ENCODE measurements at places on chromosomes 11 and 22.

DNA sequence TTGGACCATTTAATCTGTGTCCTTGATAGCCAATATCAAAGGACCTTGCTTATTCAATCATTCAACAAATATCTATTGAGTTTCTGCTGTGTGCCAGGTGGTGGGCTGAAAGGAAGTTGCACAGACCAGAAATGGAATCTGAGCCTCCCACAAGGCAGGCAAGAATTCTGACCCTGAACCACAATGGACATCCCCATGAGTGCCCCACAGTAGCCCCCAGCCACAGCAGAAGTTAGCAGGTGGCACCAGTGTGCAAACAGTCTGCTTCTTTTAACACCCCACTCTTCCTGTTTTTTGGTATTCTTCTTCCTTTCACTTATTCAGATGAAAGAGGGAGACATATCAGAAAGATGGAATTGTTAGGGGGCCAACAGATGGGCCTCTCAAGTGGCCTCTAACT lies 12.2 kb upstream of the SERPING1 start:
- DNase-seq, result no peak

GRCh38 chr11:32497951-32498350 lies 62.6 kb upstream of the WT1 start:
- DNase-seq, result no peak

DNA sequence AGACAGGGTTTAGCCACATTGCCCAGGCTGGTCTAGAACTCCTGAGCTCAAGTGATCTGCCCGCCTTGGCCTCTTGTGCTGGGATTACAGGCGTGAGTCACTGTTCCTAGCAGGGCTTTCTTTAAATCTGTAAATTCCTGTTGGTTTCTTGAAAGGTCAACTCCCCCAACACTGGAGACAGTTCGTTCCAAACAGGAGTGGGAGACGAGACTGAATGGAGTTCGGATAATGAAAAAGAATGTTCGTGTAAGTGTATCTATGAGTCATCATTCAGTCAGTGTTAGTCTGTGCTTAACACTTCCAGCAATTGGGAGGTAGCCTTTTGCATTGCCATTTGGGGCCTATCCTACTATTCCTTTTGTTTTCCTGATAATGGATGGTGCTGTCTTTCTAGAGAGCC lies 10.0 kb upstream of the BACE1-AS start:
- peak; percentile 51 for DNase-seq

- DNase-seq, result no peak
Measured at GRCh38 chr11:20762980-20763379, 93.6 kb downstream of the NELL1 start.

- DNase-seq, result no peak
Measured at GRCh38 chr11:95498722-95499425, 267.9 kb upstream of the SESN3 start.

GRCh38 chr22:20956258-20957101 lies 10.6 kb upstream of the AIFM3 start:
- no peak for DNase-seq

- DNase-seq, result peak; percentile 27
Measured at GRCh38 chr22:32130464-32130863, 28.6 kb downstream of the C22orf42 start.

- no peak for DNase-seq
Measured at GRCh38 chr22:48539261-48539660, 1288.4 kb downstream of the BRD1 start.

- DNase-seq, result peak; percentile 73
Measured at GRCh38 chr11:63592975-63593395, 21.2 kb downstream of the PLAAT3 start.

DNA sequence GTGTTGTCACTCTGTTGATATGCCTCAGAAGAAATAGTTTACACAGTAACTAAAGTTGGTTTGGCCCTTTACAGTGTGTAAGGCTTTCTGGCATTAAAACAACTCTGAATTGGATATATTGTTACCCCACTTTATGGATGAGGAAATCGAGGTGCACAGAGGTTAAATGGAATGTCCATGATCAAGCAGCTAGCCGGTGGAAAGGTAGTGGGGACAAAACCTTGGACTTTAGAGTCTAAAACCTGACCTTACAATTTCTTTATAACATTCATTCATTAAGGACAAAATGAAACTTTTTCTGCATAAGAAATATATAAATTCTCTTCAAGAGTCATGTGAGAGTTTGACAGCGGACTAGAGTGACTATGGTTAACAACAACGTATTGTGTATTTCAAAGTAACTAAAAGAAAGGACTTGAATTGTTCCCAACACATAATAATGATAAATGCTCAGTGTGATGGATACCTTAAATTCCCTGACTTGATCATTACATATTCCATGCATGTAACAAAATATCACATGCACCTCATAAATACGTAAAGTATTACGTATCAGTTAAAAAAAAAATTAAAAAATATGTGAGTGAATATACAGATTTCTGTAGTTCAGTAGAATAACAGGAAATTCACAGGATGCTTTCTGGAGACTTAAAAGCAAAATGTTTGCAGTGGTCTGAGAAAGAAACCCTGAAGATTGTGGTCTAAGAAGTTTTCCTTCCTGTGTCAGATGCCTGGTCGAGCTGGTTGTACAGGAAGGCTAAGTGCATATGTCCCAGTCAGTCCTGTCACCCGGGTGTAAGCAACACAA lies 51.0 kb downstream of the TEAD1 start:
- DNase-seq, result no peak

- DNase-seq, result no peak
Measured at GRCh38 chr22:42412744-42413333, 19.4 kb downstream of the NFAM1 start.

GRCh38 chr11:65900125-65900898 lies at the start of gene FOSL1:
TSS of gene FOSL1 (minus strand) at chr11:65900388. CDS start at chr11:65900339, 49 bp downstream.
- peak; percentile 73 for DNase-seq

GRCh38 chr11:77073328-77074001 lies 6.7 kb downstream of the CAPN5 start:
- DNase-seq, result peak; percentile 58

- no peak for DNase-seq
Measured at GRCh38 chr22:22098457-22099193, 116.0 kb upstream of the TOP3B start.

- DNase-seq, result no peak
Measured at GRCh38 chr11:18768472-18768901, 23.1 kb downstream of the PTPN5 start.

DNA sequence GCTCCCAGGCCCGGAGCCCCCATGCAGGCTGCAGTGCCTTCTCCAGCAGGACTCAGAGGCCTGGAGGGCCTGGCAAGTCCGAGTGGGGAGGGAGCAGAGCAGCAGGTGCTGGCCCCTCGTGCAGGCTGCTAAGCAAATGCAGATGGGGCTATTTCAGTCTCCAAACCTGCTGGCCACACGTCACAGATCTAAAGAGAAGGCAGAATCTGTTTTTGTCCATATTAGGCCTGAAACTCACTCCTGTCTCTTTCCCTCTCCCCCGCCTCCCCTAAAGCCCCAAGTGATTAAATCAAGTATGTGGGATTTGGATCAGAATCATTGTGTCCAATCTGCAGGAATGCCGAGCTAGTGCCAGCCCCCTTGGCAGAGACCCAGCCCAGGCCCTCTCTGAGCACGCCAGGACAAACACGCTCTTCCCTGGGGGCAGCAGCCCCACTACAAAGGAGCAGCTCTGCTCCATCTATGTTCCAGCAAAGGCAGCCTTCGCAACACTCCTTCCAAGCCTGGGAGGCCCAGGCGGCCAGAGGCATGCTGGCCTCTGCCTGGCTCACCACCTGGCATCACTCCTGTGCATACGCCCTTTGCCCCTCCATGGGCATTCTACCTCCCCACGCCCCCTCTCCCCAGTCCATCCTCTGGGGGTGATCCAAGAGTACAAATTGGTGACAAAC lies 26.5 kb downstream of the RPL27A start:
- DNase-seq, result peak; percentile 61

- DNase-seq, result no peak
Measured at GRCh38 chr22:36208914-36209313, 7.3 kb upstream of the APOL4 start.

DNA sequence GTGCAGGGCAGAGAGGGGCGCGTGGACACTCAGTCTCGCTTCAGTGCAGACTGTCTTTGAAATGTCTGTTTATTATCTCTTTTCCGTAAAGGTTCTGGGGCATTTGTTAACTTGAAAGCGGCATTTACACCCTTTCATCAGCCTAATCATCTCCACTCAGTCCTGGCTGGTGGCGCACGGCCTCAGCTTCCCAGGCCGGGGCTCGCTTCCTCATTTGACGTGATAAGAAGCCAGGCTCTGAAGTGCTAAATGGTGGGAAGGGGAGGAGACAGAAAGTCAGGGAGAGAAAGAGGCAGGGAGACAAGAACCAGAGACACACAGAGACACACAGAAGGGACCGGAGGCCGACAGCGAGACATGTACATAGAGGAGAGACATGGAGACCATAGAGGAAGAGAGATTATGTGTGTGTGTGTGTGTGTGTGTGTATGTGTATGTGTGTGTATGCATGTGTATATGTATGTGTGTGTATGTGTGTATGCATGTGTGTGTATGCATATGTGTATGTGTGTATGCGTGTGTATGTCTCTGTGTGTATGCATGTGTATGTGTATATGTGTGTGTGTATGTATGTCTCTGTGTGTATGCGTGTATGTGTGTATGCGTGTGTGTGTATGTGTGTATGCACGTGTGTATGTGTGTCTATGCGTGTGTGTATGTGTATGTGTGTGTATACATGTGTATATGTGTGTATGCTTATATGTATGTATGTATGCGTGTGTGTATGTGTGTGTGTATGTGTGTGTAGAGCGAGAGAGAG lies 101.5 kb downstream of the ST3GAL4 start:
- peak; percentile 45 for DNase-seq

DNA sequence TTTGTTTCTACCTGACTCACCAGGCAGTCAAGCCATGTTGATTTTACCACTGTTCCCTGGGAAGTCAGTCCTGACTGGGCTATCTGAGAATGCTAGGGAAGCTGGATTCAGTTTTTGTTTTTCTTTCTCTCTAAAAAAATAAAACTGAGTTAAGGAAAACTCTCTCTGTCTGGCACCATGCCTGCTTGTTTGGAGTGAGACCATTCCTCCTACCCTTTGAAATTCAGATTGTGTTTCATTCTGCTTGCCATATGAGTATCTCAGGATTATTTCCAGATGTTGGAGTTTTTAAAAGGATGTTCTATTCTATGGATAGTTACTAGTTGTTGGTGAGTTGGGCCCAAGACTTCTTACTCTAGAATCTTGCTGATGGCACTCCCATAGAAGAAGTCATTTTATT lies 1917.0 kb downstream of the LRRC4C start:
- DNase-seq, result no peak

Measured in Ammon's horn (tissue), 1 donor.